Ovary (tissue), 10 donors: ENCODE measurements at places on chromosomes 7 and 10.

GRCh38 chr10:102230264-102230860 lies 4.3 kb downstream of the ELOVL3 start:
- peak; percentile 68 for DNase-seq

GRCh38 chr10:100986952-100987684 lies at the start of the genes MRPL43 and TWNK:
TSS of gene MRPL43 (minus strand) at chr10:100987497. CDS start at chr10:100987443, 54 bp downstream.
TSS of gene TWNK (plus strand) at chr10:100987543. CDS start at chr10:100988211, 668 bp downstream.
- peak; percentile 90 for DNase-seq

DNA sequence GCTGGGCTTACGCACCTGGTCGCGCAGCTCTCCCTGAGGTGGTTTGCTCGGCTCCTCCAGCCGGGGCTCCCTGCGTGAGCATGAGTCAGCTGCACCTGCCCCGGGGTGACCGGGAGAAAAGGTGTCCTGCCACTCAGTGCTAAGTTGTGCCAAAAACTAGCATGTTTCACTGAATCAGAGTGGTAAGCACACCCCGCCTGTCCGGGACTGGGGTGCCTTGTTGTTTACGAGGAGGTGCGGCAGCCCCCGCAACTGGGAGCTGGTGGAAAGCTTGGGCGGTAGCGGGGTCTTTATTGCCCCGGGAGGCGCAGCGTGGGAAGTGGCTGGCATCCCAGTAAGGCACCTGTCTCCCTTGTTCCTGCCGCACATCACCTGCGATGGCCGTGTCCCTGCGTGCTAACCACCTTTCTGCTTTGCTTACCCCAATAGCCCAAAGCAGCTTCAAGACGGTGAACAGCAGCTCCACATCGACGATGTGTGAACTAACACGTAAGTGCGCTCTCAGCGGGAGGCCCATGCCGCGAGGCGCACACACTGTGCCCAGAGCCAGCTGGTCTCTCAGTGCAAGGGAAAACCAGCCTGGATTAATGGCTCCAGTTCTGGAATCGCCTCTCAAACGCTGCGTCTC lies 506.6 kb upstream of the FOXK1 start:
- DNase-seq: no peak

DNA sequence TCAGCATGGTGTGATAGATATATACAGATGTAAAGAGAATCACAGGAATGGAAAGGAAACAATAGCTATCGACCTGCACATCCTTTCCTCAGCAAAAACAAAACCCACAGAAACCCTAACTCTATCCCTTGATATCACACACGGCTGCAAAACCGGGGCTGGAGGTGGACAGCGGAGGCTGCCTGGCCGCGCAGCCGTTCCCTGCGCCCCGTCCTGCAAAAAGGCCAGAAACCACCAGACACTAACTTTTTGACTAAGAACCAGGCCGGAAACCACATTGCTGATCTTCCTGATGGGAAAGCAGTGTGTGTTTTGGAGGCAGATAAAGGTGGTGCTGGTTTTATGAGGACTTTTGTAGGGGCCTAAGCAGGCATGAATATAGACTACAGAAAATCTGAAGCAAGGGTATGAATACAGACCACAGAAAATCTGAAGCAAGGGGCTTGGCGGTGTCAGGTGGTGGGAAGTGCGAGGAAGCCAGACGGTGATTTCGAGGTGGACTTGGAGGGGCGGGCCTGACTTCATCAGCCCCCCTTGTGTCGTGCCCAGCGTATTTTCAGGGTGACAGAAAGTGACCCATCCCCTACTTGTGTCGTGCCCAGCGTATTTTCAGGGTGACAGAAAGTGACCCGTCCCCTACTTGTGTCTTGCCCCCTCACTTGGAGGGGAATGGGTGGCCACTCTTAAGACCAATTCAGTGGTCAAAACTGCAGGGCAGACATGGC lies 123.3 kb downstream of the WDR37 start:
- DNase-seq: no peak

DNA sequence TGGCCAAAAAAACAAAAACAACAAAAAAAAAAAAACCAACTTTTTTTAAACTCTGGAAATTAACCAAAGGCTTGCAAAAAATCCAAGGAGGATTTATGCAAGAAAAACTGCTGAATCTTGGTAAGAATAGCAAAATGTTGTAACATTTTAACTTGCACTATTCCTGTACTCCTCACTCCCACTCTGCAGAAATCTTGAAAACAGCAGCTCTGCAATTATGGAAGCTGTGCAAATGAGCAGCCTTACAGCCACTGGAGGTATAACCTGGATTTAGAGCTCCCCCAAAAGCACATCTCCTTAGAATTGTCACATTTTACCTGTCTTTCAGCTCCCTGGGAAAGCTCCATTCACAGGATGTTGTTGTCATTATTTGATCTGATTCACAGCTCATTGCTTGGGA lies 41.8 kb upstream of the LRGUK start:
- no peak for DNase-seq

DNA sequence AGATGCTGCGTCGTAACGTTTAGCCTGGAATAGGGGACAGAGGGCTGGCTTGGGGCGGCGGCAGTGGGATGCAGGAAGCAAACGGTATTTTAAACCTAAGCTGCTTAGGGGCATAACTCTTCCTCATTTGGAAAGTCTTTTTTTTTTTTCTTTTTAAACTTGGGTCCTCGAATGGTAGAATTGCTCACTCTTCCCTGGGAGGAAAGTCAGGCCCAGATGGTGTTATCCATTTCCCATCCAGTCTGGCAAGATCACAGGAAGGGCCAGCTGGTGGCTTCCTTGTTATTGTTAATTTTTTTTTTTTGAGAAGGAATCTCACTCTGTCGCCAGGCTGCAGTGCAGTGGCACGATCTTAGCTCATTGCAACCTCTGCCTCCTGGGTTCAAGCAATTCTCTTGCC lies 56.6 kb downstream of the TMEM209 start:
- DNase-seq: no peak

GRCh38 chr10:132637477-132638129 lies 100.0 kb downstream of the INPP5A start:
- DNase-seq: peak; percentile 24

DNA sequence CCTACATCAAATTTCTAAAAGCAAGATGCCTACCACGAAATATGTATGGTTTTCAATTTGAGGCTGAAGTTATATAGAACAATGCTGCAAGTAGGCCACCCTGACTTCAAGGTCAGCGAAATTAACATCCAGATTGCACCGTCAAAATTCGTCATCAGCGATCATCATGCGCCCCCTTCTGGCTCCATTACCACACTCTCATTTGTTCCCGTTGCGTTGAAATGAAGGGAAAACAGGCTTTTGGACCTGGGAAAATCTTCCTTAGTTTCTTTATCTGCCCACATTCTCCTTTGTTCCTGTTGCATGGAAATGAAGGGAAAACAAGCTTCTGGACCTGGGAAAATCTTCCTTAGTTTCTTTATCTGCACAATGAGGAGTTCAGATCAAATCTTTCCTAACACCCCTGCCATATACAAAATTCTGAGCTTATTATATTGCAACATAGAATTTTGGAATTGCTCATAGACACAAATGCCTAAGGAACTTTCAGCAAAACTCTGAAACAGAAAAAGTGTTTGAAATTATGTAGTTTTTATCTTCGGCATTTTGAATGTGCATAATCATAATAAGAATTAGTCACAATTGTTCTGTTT lies 98.2 kb upstream of the PRKCQ start:
- peak; percentile 31 for DNase-seq

DNA sequence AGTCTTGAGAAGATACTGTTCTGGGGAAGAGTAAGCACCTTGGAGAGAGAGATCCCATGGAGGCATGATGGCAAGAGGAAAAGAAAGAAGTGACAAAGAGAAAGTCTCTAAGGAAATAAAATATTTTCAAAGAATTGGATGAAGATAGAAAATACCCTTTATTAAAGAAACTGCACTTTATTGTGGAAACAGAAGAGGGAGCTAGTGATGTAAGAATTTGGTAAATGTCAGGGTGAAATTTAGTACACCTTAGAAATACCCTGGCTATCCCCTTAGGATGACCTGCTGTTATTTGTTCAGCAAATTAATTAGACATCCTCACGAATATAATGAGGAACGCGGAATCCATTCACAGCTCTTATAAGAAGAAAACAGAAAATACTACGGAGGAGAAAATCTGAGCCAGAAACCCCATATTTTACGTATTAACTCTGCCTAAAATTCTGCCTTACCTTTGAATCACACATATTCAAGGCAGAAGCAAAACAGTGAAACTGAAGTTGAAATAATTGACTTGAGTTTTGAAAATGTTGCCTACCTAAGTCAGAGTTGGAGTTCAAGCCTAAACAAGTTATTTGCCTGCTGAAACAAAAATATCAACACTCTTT lies 90.7 kb downstream of the TFPI2 start:
- no peak for DNase-seq

DNA sequence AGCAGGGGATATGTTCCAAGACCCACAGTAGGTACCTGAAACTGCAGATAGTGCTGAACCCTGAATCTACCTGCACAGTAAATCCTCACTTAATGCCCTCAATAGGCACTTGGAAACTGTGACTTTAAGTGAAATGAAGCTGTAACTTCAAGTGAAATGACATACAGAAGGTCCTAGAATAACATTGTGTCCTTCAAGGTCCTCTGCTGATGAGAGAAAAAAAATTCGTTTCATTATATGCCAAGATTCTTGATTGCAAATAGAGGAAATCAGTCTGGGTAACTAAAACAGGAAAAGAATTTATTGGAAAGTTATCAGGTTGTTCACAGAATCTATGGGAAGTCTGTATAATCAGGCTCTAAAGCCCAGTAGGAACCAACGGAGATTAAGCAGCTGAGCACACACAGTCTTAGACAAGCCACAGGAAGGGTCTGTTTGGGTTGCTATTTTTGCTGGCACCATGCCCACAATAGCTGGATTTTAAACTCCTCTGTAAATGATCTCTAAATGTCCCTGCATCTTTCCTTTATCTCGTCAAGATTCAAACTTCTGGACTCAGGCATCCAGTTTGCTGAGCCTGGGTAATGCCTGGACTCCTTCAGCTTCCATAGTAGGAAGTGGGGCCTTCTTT lies 57.5 kb downstream of the EXOC4 start:
- no peak for DNase-seq

DNA sequence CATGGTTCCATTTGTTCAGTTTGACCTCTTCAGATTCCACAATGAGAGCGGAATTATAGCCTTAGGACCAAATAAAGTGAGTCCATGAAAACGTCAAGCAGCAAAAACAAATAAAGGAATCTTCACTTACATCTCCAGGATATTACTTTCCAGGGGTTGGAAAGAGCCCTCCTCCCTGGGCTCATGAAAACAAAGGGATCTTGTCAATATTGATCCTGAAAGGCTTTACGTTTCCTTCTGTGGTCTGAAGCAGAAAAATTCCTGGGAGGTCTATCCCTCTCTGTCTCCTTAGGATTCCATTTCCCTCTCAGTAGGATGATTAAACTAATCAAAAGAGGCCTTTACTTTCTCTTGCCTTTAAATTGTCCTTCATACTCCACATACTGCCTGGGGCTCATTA lies 293.5 kb downstream of the GPAM start:
- no peak for DNase-seq

- no peak for DNase-seq
Observed at GRCh38 chr7:110871856-110872255, 219.1 kb upstream of the LRRN3 start.

- no peak for DNase-seq
Observed at GRCh38 chr7:31107106-31108090, 55.3 kb downstream of the ADCYAP1R1 start.

GRCh38 chr7:18903695-18904094 lies 213.7 kb downstream of the TWIST1 start:
- DNase-seq: no peak

DNA sequence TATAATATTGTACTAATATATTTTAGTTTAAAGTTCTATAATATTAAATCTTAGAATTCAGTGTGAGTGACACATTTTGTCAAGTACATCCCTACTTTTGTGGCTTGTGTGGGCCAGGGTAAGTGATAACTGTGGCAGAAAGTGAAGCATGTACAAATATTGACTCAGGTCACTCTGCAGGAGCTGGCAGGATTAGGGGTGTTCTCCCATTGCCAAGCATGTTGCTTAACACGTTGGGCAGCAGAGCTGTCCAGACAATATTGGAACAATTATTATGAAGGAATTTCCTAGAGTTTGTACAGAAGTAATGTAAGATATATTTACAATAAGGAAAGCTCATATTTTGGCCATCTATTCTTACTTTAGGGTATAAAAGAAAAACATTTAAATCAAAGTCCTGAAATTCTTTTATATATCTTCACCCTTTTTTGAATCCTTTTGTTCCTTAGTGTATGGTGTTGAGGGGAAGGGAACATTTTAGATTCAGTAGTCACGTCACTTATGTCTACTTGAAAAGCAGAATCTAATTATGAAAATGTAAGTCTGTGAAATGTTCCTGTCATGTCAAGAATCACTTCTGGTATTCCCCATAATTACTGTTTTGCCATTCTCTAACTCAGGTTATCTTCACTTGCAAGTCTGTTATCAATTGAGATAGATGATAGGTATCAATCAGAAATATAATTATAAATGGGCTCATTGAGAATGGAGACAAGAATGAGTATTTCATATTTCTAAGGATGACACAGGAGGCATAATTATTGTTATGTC lies 4.0 kb downstream of the HDAC9 start:
- no peak for DNase-seq

DNA sequence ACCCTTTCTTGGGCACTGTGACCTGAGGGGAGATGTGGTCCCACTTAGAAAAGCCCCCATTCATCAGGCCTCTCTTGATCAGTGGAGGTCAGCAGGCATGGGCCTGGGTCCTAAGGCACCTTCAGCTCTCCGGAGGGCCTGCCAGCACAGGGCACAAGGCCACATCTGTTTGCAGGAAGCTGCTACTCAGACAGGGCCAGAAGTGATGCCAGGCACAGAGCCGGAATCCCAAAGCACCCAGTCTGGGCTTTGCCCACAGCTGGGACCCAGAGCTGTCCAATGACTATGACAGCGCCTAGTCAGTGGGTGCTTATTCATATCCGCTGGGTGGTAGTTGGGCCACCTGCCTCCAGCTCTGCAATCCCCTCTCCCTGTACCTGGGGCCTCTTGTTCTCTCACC lies 63.2 kb upstream of the ELN start:
- DNase-seq: no peak

GRCh38 chr10:27440478-27440877 lies 63.6 kb upstream of the RAB18 start:
- DNase-seq: no peak

DNA sequence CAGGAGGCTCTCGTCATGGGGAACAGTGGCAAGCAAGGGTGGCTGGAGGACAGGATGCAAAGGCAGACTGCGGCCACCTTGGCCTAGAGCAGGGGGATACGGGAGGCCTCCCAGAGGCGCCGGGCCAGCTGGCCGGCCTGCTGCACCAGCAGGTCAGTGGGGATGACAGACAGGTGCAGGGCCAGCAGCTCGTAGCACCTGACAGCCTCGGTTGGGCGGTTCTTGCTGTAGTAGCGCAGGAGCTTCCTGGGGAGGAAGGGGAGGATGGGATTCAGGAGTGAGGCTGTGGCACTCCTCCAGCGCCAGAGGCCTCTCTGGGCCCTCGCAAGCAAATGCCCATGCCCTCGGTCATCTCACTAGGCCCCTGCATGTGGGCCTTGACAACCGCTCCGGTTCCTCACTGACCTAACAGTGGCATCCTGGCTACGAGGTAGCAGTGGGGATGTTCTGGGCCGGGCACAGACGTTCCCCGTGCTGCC lies 2.5 kb upstream of the PYROXD2 start:
- DNase-seq: no peak
